ENCODE measurements at places on chromosomes 7 and 10.

- DNase-seq = no peak
Observed at GRCh38 chr10:33725430-33725829, 391.0 kb upstream of the NRP1 start.

GRCh38 chr7:128911423-128912031 is 1.0 kb upstream of the KCP start:
- no peak for DNase-seq

- DNase-seq = no peak
Observed at GRCh38 chr7:105776068-105776790, 100.2 kb downstream of the ATXN7L1 start.

DNA sequence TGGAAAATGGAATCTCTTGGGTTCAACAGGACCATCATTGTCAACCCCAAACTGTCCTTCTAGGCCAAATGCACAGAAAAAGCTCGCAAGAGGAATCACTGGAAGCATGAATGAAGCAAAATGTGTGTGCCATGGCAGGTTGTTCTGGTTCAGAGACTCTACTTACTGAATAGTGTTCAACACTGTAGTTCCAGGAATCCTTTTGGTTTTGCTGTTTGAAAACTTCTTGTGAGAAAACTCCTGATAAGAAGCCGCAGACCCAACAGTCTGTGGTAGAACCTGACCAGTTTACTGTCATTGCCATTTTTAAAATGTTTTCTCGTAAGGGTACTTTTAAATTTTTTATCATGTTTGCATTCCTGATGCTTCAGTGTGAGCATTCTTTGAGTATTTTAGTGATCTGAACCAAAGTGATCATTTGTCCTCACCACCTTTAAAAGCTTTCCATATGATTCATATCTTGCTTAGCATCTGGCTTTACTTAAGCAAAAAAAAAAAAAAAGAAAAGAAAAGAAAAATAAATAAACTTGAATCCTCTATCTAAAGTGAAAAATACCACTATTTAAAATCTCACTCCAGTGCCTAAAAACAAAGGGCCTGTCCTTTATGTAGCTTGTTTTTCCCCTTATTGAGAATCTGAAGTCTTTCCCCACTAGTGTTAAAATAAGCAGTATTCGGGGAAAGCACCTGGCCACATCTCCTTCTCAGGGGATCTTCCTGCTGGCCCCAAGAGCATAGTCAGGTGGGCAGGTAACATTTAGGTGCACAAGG is 92.4 kb downstream of the WNT2 start:
- DNase-seq = no peak

GRCh38 chr7:95672434-95672833 is 76.1 kb upstream of the PDK4 start:
- DNase-seq = no peak

DNA sequence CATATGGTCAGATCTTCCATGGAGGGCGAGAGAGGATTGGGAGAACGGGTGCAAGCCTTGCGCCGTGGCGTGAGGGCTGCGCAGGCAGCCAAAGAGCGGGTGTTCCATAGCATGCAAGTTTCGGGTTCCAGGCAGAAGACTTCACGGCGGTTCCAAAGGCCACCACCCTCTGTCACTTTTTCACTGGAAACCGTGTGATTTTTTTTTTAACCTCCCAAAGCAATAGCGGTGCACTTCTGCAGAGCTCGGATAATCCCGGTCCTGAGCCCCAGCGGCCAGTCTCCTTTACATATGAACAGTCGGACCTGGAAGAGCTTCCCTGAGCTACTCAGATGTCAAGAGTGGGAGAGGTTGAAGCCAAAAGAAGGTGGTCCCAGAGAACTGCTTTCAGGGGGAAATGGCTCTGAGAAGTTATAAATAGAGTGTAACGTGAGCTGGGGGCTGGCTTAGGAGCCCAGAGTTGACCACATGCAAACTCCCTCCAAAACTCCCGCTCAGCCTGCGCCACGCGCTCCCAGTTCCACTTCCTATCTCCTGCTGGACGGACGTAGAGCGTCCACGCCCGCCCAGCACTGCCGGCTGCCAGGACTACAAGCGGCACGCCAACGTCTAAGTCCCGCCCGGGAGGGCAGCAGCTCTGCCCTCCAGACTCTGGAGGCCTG is at the start of gene MEOX2:
MEOX2 (minus strand) TSS at position 389 of the 662 bp plus-strand sequence; CDS start at position 108, 281 bp downstream.
- no peak for DNase-seq

GRCh38 chr7:103719070-103719469 is 270.4 kb downstream of the RELN start:
- DNase-seq = no peak

DNA sequence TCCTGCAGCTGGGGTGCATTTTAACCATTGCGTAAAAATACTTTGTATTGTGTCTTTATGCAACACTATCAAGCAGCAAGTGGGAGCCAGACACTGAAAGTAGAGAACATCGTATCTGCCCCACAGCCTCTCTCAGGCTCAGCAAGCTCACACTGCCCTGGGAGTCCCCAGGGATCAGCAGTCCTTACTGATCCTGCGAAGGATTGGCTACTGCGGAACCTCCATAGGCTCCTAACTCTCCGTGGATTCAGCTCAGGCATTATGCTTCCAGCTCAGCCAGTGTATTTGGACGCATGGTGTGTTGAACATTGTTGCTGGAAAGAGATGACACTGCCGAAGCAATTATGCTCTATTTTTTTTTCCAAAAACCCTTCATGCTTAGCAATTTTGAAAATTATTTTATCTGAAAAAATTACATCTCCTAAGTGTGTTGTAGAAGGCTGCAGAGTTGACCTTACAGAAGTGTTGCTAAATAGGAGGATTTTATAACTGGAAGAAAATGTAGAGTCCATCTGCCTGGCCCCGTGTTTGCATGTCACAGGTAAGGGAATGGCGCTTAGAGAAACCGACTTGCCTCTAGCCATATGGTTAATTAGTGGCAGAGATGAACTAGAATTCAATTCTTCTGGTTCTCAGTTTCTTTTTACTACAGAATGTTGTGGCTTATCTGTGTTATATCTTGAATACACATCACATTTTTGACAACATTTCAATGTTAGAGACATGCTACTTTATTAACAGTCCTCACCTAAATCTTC is 276.4 kb upstream of the COBL start:
- no peak for DNase-seq

GRCh38 chr7:29748286-29749099 is 57.8 kb upstream of the WIPF3 start:
- DNase-seq = no peak

DNA sequence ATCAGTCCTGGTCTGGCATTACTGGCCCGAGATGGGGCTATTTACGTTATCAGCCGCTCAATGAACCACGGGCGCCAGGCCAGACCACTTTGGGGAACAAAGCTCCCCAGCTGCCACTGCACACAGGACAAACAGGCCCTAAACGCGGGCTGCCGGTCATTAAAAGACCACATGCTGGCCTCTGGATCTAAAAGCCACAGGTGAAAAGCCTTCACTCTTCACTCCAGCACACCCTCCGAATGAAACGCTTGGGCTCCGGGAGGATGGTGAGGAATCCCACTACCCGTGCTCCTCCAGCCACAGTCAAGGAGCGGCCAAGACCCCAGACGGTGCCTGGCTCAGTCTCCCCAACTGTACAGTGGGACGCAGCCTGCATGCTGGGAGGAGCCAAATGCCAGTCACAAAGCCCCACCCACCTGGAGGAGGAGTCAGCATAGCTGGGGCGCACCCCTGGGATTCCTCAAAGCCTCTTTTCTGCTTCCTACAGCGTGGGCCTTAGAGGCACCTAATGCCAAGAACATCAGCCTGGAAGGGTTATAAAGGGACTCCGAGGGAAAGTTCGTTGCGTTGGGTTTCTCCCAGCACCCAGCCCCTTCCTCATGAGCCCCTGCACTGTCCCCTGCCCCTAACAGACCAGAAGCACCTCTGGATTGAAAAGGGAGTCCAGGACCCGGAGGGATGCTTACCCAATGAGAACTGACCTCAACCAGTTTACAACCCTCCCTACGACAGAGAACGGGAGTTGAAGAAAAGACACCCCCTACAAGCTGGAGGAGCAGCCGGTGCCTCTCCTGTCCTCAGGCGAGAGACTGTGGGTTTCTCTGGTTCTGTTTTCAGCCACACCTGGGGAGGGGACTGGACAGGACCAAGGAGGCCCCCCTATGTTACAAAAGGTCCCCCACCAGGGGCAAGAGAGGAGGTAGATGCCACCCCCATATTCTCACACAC is 4.7 kb downstream of the PDGFA start:
- no peak for DNase-seq

- DNase-seq = no peak
Observed at GRCh38 chr10:93671042-93671441, 31.4 kb downstream of the FRA10AC1 start.

Measured in HAP-1 (cell line).